ENCODE measurements at places on chromosomes 11 and 22.

GRCh38 chr11:2448661-2449547, 4.1 kb downstream of the KCNQ1 start:
- DNase-seq = no peak

- no peak for DNase-seq
Measured at GRCh38 chr22:22856885-22857606, 30.6 kb upstream of the IGLL5 start.

DNA sequence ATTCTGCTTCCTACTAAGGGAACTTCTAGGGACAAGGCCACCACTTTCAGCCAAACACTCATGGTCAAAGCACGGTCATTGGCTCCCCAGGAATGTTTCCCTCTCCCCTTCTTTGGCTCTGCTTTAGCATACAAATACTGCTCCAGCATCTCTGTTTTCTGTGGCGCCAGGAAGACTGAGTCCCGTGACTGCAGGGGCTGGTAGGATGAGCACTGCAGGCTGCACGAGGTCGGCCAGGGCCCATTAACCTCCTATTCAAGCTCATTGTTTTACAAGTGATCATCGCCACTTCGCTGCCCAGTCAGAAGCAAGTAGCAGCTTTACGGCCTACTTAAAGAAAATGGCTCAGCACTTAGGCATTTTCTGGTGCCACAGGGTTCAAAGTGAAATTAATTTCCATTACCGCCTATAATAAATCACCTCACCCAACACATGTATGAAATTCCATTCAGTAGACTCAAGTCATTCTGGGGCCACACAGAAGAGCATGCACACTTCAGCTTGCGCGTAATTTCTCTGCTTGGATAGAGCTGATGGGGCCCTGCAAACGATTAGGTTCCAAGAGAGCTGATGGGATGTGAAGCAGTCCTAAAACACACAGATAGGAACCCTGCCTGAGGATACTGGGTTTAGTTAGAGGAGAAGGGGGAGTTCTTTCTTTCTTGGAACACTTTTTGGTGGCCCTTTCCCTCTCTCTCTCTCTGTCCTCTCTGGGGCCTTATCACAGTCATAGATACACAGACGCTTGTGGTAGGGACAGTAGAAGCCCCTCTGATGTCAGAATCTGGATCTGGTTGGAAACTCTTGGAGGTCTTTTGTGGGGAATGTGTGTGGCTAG, 173.7 kb downstream of the KIF18A start:
- no peak for DNase-seq

- no peak for DNase-seq
Measured at GRCh38 chr11:114746013-114746412, 67.7 kb downstream of the NXPE2 start.

- no peak for DNase-seq
Measured at GRCh38 chr11:27462543-27462942, 10.0 kb downstream of the LGR4 start.

- no peak for DNase-seq
Measured at GRCh38 chr11:65530157-65530496, 5.2 kb downstream of the SCYL1 start.

DNA sequence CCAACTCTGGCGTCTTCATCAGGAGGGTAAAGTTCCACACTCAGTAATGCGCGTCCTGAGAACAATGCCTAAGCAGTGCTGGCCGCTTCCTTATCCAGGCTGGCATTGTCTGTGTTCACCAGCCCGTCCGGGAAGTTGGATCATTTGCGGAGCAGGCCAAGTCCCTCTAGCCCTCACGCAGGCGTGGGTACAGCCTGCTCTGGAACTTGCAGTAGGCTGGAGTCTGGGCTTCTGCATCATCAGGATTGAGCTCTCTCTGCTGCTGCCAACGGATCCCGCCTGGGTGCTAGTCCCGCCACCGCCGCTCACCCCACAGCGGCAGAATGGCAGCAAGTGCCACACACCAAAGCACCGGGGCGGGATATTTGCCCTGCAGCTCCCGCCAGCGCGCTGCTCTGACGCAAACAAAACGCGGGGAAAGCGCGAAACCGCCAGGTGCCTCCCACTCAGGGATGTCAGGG, 29.0 kb downstream of the GLYATL1 start:
- DNase-seq = no peak

- no peak for DNase-seq
Measured at GRCh38 chr11:69604055-69604454, 36.9 kb upstream of the CCND1 start.

DNA sequence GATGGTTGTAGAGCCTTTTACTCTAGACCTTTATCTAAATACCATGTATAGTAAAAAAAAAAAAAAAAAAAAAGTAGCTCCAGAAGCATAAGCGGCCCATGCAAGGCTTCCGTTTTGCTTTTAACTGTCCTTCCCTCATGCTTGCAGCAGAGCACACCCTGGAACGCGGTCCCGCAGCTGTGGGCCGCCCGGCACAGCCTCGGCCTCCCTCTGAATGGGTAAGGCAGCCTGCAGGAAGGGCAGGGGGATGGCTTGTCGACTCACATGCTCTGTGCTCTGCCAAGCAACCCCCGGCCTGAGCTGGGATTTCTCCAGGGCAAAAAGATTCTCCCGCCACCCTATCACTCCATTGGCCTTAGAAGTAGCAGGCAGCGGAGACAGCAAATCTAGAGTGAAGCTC, 101.4 kb upstream of the BID start:
- no peak for DNase-seq

DNA sequence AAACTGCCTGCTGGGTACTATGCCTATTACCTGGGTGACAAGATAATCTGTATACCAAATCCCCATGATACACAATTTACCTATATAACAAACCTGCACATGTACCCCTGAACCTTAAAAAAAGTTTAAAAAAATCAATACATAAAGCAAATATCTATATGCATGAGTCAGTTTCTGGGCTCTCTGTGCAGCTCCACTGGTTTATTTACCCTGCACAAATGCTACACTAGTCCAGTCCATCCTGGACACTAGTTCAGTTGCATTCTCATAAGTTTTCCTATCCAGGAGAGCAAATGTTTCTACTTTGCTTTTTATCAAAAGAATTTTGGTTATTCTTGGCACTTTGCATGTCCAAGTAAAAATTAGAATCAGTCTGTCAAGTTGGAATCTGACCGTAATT, 99.8 kb upstream of the OLFML1 start:
- DNase-seq = no peak

GRCh38 chr11:128260398-128260797, 327.0 kb downstream of the ETS1 start:
- DNase-seq = no peak

GRCh38 chr11:121337078-121337477, 44.5 kb downstream of the SC5D start:
- no peak for DNase-seq

DNA sequence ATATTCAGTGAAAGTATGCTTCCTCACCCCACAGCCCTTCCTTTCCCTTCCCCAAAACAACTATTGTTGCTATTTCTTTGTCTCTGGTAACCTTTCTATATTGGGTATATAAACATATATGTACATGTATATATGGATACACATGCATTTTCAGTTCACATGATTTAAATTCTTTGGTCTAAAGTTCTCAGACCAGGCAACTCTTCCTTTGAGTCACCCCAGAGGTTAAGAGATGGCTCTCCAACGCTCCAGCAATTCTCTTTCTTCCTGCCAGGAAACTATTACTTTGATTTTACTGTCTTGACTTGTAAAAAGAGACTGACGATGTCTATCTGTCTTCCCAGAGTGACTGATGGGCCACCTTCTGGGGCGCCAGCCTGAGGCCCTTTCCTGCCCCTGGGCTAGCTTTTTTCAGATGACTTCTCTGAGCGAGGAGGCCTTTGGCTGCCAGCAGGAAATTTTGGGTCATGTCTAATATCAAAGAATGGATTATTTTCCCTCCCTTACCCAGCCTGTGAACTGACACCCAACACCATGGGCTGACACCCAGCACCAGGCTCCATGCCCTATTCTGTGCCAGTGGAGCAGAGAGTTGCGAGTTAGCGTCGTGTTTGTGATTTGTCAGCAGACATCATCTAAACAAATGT, 14.4 kb upstream of the ST3GAL4 start:
- no peak for DNase-seq

DNA sequence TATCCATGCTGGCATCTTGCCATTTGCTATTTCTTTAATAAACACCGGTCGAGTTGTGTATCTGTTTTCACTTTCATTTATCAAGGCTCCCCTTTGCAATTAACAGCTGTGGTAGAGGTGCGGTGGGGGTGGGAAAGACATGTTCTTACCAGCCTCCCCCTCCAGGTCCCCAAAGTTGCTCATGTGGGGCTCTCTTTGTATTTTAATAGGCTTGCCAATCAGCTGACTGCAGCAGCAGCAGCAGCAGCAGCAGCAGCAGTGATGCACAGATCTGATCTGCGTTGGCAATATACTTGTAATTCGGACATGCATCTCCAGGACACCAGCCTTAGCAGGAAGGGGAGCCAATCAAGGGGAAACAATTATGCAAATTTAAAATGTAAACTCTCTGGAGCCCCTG, 40.3 kb upstream of the E2F8 start:
- no peak for DNase-seq

GRCh38 chr11:17792161-17792560, 57.6 kb downstream of the KCNC1 start:
- no peak for DNase-seq

- no peak for DNase-seq
Measured at GRCh38 chr11:110174645-110175310, 81.6 kb downstream of the ZC3H12C start.

Measured in stimulated activated CD8-positive, alpha-beta memory T cell treated with anti-CD3 and anti-CD28 coated beads, Interleukin-7, amount 100 ng/mL, for 1 hour (primary cell).